ENCODE measurements at places on chromosomes 4 and X.

DNA sequence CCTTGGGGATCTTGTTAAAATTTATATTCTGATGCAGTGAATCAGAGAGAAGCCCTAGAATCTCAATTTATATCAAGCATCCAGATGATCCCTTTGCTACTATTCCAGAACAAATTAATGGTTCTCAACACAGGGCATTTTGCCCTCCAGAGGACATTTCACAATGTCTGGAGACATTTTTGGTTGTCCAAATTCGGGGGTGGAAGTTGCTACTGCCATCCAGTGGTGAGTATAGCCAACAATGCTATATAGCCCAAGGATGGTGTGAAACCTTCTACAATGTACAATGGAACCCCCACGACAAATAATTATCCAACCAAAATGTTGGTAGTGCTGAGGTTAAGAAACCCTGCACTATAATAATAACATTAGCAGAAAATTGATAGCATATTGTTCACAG, 2440.0 kb downstream of the PCDH7 start:
- no peak for DNase-seq

- no peak for DNase-seq
Measured at GRCh38 chr4:21795091-21795490, 153.5 kb downstream of the KCNIP4 start.

DNA sequence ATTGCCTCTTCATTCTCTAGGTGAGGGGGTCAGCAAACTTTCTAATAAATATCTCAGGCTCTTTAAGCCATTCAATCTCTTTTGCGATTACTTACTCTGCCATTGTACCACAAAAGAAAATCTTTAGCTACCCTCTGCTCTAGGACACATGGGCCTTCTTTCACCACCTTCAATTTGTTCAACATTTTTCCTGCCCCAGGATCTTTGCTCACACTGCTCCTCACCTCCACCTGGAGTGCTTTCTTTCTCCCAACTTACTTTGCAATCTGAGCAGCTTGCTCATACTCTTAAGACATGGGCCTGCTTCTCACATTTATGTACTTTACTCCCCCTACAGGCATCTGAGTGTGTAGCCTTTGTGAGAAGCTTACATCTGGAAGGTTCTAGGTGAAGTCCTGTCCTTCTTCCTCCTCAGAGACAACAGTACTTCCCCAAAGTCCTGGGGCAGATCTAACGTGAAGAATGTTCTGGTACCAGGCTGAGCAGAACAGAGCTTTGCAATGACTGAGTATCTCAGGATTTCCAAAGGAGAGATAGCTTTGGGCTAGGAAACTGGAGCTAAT, 55.0 kb upstream of the PRDM5 start:
- no peak for DNase-seq

- DNase-seq = no peak
Measured at GRCh38 chrX:97672138-97672537, 788.4 kb downstream of the RPA4 start.

GRCh38 chr4:144644368-144645101, 1.4 kb upstream of the HHIP start:
- DNase-seq = no peak

DNA sequence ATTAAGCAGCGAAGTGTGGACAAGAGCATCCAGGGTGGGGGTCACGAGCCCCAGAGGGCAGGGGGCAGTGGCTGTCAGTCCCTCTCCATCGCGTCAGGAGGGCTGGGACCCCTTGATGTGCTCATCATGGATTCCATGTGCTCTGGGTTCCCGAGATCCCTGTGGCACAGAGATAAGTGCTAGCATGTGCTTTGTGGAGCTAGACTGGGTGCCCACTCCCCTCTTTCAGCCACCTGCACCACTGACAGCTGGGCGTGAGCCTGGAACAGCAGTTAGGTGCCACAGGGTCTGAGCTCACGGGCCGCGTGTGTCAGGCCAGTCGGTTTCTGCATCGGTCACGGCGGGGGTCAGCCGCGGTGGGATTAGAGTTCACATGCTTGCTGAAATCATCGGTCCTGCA, 24.3 kb downstream of the CPZ start:
- DNase-seq = no peak

DNA sequence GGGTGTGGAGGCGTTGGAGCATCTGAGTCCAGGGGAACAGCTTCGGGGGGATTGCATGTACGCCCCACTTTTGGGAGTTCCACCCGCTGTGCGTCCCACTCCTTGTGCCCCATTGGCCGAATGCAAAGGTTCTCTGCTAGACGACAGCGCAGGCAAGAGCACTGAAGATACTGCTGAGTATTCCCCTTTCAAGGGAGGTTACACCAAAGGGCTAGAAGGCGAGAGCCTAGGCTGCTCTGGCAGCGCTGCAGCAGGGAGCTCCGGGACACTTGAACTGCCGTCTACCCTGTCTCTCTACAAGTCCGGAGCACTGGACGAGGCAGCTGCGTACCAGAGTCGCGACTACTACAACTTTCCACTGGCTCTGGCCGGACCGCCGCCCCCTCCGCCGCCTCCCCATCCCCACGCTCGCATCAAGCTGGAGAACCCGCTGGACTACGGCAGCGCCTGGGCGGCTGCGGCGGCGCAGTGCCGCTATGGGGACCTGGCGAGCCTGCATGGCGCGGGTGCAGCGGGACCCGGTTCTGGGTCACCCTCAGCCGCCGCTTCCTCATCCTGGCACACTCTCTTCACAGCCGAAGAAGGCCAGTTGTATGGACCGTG, 2.2 kb downstream of the AR start:
- DNase-seq = no peak

- DNase-seq = peak; percentile 79
Measured at GRCh38 chrX:131821945-131822622, 201.0 kb upstream of the STK26 start.

DNA sequence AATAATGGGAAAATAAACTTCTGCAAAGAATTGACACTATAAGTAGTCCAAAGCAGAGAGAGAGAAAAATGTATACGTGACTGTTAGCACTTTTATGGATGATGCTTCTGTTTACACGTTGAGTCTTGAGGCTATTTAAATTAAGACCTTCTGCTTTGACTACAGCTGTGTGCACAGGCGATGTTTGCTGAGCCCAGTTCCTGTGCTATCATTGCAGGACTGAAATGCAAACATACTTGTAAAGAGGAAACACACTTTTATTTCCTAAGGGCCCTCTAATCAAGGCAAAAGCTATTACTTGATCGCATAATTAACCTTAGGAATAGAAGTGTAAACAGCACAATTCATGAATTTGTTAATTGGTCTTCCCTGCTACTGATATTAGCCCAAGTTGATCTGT, 226.9 kb downstream of the FBXW7 start:
- no peak for DNase-seq

DNA sequence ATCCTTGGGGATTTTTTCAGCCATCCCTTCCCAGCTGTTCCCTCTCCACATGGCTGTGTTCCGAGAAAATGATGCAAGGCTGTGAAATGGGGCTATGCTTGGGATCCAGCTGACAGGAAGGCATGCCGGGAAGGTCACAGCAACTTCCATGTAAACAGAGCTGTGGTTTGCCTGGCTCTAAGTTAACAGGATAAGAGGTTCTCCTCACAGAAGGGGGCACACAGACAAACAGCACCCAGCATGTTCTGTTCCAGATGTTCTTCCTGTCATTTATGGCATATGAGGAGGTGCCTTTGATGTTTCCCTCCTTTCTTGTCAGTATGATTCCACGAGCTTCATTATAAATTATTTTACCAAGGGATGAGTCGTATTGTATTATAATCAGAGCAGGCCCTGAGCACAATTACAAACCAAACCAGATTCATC, 220.7 kb downstream of the ANTXR2 start:
- DNase-seq = no peak

- DNase-seq = no peak
Measured at GRCh38 chr4:42396752-42397634, at the start of gene SHISA3. SHISA3 (plus strand) TSS chr4:42397488; CDS start chr4:42398057, 569 bp downstream.

- no peak for DNase-seq
Measured at GRCh38 chrX:16429406-16429805, 220.6 kb upstream of the S100G start.
